ENCODE measurements at places on chromosomes 6 and 20.
A peak's percentile ranks its signal among the peaks of the same experiment; 100 is the strongest.

DNA sequence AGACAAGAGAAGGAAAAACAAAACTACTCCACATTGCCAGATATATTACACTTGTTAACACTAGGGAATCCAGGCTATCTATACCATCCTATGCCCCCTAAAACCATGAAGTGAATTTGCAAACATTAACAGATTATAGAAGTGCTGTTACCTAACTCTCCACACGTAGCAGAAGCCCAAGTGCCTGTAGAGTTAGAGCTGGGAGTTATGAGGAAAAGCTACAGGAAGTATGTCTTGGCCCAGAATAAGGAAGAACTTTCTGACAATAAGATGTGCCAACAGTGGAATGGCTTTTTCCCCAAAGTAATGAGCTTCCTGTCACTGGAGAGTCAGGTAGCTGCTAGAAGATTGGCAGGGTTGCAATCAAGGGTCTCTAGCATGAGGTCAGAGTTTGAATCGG is 32.5 kb downstream of the ADGRG6 start:
- no peak for DNase-seq

- DNase-seq = peak; percentile 68
Observed at GRCh38 chr6:38034274-38034914, 214.9 kb downstream of the ZFAND3 start.

GRCh38 chr20:6014957-6015356 is 38.9 kb downstream of the LRRN4 start:
- no peak for DNase-seq

GRCh38 chr6:105321728-105322127 is 81.2 kb downstream of the PREP start:
- no peak for DNase-seq

- DNase-seq = peak; percentile 96
Observed at GRCh38 chr6:82959385-82959941, 106.2 kb downstream of the UBE3D start.

- DNase-seq = no peak
Observed at GRCh38 chr20:59821201-59821600, 112.2 kb downstream of the SYCP2 start.

DNA sequence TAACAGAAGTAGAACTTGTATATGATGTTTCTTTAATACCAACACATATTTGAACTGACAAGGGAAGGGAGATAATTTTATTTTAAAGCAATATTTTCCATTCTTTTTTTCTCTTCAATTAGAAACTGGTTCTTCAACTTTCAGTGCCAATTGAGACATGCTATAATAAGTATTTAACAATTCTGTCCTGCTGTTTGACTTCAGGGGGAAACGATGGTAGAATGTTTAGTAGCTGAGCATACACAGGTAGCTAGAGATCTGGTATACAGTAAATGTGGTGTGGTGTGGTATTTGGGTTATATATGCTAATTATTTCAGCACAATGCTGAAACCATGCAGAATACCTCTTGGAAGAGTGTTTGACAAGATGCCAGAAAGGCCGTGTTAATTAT is 156.9 kb downstream of the ARID1B start:
- DNase-seq = no peak

Measured in AG10803 (cell line).